ENCODE measurements at places on chromosomes 13 and 19.

GRCh38 chr19:2246014-2246620, 3.0 kb upstream of the AMH start:
- DNase-seq, result no peak

GRCh38 chr13:75875450-75875849, 239.3 kb downstream of the LMO7 start:
- no peak for DNase-seq

GRCh38 chr13:46596466-46596865, 43.5 kb downstream of the LRCH1 start:
- no peak for DNase-seq

GRCh38 chr13:112781287-112781686, 91.4 kb downstream of the ATP11A start:
- peak; percentile 37 for DNase-seq

GRCh38 chr19:13493516-13494310, 12.6 kb downstream of the CACNA1A start:
- DNase-seq, result no peak

GRCh38 chr13:112225429-112226090, 150.6 kb upstream of the SPACA7 start:
- DNase-seq, result peak; percentile 62

GRCh38 chr13:28609926-28610325, 49.0 kb upstream of the POMP start:
- no peak for DNase-seq

GRCh38 chr19:11552666-11553372, 6.2 kb downstream of the ELOF1 start:
- no peak for DNase-seq

DNA sequence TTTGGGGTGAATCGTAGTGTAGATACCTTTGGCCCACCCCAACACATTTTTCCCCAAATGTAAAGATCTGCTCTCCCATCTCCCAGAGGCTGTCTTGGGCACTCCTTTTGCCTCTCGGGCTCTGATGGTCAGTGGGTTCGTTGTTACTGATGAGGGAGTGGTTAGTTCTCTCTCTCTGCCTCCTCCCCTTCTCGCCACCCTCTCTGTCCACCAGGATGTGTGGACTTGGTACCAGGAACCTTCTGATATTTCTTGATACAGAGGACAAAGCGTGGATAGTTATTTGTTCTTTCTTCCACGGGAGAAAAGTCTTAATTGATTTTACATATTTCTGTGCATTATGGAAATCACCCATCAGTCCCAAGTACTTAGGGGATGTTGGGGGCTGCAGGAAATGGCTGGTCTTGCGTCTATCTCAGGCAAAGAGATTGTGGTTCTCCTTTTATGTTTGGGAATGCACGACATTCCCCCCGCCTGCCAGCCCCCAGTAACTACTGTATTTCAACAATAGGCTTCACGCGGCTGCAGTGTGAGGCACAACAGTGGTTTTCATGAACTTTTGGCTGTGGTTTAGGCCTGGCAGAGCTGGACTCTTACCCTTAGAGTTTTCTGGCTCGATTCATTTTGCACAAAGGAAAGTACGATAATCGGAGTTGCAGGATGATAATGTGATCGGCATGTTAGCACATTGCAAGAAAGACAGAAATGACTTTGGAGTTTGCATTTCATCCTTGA, 79.0 kb upstream of the ZNF536 start:
- DNase-seq, result no peak

- no peak for DNase-seq
Measured at GRCh38 chr13:22081430-22081829, 410.6 kb downstream of the FGF9 start.

GRCh38 chr19:18419699-18420460, 682 bp downstream of the SSBP4 start:
- no peak for DNase-seq

- DNase-seq, result no peak
Measured at GRCh38 chr19:16764793-16765433, 45.3 kb downstream of the NWD1 start.

GRCh38 chr13:105047676-105048295, 1487.7 kb downstream of the EFNB2 start:
- DNase-seq, result no peak

Measured in left lobe of liver (tissue), 2 donors.